ENCODE measurements at places on chromosomes 1 and 21. TPM values are rescaled to one million over a fixed set of nuclear protein-coding genes. Genes with fewer than 3 reads are reported as not detected.

The CLDN17 gene
- total RNA-seq, result not detected

The CDK11A gene
- 4.4 TPM for total RNA-seq

The PTGER3 gene
- total RNA-seq, result not detected

The KCNJ9 gene
- not detected for total RNA-seq

The ABCD3 gene
- total RNA-seq, result 60.8 TPM

The UBL4B gene
- not detected for total RNA-seq

- DNase-seq, result no peak
These were observed 997 bp downstream of the CASZ1 start for GRCh38 chr1:10795276-10796021.

DNA sequence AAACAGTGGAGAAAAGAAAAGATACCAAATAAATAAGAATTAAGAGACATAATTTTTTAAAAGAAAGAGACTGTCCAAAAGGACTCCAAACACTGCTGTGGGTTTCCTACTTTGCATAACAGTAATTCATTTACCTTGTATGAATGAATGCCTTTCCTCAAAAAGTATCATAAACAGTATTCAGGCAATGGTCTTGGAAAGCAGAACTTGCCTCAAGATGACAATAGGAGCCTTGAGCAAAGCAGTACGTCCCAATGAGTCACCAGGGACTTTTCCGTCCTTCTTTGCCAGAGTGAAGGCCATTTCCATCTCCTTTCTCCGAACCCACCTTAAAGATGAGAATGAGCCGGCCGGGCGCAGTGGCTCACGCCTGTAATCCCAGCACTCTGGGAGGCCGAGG, 186.4 kb downstream of the ZBTB18 start:
- peak; percentile 13 for DNase-seq

GRCh38 chr1:30525971-30526651, 197.3 kb downstream of the MATN1 start:
- DNase-seq, result peak; percentile 92

DNA sequence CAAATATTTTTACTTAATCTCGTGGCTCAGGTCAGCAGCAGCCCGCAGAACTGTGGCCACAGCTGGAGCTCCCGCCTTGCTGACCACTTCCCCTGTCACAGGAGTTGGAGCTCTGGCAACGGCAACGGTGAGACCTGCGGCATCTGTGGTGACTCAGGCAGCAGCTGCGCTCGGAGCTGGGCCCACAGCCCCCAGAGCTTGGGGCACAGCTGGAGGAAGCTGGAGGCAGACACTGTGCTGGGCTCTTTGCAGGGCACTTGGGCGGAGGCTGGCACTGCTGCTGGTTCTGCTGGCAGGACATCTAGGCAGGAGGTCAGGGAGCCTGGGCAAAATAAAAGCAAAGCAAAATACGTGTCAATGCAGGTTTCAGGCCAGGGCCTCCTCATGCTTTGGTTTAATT, at the start of gene LCE3A:
Gene LCE3A, minus strand, starts transcription at position 301 of the 400 bp plus-strand sequence. Its CDS starts 0 bp downstream, at position 301.
- DNase-seq, result peak; percentile 89

- peak; percentile 95 for DNase-seq
These were observed 62.4 kb upstream of the DIRAS3 start for GRCh38 chr1:68112835-68113243.

GRCh38 chr21:41446586-41446985, 20.5 kb downstream of the MX1 start:
- no peak for DNase-seq
